ENCODE measurements at places on chromosomes 5 and 9.
A peak's percentile ranks its signal among the peaks of the same experiment; 100 is the strongest.

DNA sequence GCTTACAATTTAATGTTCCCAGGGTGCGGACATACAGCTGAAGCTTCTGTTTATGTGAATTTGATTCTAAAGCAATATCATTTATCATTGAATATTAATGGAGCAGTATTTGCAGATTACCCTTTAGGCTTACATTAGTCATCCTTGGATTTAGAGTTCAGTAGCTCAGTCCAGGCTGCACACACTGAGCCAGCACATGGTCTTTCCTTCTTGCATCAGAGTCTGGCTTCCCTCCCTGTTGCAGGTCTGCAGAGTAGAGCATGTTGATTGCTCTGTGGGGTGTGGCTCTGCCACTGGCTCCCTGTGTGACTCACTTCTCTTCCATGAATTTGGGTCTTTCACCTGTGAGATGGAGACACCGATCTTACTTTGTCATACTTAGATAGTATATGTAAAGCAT, 36.8 kb downstream of the NSG2 start:
- DNase-seq = no peak

GRCh38 chr9:85716031-85716877, 25.5 kb downstream of the AGTPBP1 start:
- peak; percentile 6 for DNase-seq

DNA sequence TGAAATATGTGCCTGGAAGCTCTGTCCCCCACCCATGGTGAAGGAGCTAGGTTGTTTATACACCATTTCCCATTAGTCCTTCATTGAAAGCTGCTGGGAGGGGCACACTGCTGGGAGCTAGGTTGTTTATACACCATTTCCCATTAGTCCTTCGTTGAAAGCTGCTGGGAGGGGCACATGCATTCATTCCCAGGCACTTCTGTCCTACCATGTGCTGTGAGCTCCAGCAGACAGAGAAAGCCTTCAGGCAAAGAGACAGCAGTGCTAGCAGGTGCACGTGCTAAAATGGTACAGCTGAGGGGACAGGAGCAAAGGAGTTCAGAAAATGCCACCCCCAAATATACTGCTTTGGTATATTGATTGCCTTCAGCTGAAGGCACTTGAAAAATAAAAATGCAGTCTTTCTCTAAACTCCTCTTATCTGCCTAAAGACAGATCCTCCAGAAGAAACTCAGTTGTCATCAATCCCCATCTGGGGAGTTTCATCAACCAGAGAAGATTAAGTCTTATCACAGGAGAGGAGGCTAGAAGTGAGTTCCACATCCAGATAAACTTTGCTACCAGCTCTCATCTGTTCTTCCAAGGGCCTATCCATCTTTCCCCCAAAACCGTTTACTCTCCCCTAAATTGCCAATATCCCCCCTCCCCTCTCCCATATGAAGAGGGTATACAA, 27.7 kb upstream of the DAPK1 start:
- DNase-seq = no peak

DNA sequence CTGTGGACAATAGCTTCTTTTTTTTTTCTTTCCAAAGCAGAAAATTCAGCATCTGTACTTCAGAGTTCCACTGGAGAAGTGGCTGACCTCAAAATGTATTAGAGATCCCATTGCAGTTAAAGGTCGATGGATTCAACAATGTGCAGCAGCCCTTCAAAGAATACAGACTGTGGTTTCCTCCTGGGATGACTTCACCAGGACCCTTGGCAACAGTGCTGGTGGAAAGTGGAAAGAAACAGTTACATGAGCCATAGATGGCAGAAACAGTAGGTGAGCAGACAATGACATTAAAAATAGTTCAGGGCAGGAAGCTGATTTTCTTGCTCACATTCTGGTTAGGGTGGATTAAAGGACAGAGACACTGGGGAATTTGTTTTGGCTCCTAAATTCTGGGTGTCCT, 62.4 kb downstream of the SLC28A3 start:
- DNase-seq = peak; percentile 19

- DNase-seq = peak; percentile 37
Measured at GRCh38 chr9:112361601-112362000, 18.3 kb upstream of the HSDL2 start.

GRCh38 chr5:77771452-77771851, 4.7 kb downstream of the TBCA start:
- DNase-seq = no peak

DNA sequence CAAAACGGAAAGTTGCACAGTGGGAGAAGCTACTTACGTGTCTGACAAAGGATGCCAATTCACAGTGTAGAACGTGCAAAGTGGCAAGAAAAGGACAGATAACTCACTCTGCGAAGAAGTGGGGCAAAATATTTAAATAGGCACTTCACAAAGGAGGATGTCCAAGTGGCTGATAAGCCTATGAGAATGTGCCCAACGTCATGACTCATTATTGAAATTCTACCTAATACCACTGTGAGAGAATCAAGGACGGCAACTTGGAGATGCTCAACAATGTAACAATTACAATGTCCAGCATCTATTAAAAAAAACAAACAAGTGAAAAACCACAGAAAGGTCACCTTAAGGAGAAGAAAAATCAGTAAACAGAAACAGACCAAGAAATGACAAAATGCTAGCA, 59.0 kb downstream of the NACC2 start:
- peak; percentile 52 for DNase-seq

GRCh38 chr9:128192601-128193371, 1.4 kb upstream of the CIZ1 start:
- DNase-seq = no peak

- no peak for DNase-seq
Measured at GRCh38 chr5:107512029-107512428, 158.7 kb downstream of the EFNA5 start.

DNA sequence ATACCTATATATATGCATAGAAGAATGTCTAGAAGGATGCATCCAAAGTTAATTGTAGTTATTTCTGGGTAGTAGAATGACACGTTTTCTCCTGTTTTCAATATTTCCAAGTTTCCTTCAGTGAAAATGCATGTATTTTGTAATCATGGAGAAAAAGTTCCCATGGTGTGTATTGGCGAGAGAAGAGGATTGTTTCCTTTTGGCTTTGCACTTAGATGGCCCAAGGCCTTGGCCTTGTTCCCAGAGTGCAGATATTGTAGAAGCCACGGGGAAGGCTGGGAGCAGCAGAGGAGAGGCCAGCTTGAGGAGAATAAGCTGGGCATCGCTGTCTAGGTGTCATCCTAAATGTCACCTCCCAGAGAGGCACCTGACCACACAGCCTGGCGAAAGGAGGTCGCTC, 44.0 kb downstream of the IRF1 start:
- DNase-seq = no peak

DNA sequence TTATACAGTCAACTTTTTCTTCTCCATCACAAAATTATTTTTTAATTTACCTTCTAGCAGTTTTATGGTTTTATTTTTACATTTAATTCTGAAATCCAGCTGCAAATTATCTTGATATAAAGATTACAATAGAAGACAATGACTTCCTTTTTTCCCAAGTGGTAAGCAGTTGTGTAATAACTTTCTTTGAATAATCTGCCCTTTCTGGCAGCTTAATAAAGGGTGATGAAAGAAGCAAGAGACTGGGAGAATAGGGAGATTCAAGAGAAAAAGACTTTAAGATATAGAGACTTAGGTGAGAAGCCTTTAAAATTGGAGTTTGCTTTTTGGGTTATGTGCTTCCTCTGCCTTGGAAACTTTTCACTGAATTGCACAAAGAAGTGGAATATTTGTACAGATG, 100.4 kb upstream of the FREM1 start:
- DNase-seq = no peak

DNA sequence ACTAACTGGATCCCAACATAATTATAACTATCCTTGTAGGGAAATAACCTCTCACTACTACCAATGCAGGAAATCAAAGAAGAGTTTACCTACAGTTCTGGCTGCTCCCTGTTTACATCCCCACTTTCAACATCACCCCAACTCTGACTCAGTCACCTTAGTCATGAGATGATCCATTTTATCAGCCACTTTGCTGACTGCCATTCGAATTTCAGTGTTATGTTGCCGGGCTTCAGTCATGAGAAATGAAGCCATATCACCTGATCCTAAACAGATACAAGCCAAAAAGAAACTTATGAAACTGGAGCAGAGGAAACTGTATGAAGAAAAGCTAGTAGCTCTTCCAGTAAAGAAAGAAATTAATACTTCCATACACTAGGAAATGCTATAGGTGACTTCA, 33.7 kb downstream of the SLC31A2 start:
- DNase-seq = peak; percentile 29

DNA sequence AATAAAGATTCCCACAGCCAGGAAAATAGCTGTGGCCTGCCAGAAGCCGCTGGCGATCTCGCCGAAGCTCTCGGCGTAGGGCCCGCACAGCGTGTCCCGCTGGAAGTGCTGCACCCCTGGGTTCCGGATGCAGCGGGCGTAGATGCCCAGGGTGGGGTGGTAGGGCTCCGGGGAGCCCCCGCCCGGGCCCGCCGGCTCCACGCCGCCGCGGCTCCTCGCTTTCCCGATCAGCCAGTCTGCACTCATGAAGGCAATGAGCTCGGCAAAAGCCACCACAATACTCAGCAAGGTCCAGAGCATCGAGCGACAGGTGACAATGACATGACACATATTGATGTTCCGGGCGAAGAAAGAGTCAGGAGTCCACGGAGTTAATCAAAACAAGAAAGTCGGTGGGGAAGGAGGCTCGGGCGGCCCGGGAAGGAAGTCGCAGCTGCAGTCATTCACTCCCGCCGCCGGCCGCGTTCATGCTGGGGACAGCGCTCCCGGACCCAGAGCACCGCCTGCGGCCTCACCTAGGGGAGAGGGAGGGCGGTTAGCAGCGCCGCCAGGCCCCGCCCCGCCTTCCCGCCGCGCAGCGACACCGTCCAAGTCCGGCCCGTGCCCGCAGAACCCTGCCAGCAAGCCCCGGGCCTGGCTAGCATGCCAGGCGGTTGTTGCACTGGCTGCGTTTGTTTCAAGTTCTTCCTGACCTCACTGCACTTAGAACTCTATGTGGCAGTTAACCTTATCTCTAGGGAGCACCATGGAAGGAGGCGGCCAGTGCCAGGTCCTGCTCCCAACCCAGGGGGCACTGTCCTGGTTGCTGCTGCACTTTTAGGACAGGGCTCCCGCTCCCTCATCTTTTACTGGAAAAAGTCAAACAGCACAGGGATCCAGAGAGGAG, 138.4 kb downstream of the LHFPL2 start:
- DNase-seq = peak; percentile 64

GRCh38 chr5:168853972-168854371, 274.8 kb upstream of the PANK3 start:
- DNase-seq = no peak

DNA sequence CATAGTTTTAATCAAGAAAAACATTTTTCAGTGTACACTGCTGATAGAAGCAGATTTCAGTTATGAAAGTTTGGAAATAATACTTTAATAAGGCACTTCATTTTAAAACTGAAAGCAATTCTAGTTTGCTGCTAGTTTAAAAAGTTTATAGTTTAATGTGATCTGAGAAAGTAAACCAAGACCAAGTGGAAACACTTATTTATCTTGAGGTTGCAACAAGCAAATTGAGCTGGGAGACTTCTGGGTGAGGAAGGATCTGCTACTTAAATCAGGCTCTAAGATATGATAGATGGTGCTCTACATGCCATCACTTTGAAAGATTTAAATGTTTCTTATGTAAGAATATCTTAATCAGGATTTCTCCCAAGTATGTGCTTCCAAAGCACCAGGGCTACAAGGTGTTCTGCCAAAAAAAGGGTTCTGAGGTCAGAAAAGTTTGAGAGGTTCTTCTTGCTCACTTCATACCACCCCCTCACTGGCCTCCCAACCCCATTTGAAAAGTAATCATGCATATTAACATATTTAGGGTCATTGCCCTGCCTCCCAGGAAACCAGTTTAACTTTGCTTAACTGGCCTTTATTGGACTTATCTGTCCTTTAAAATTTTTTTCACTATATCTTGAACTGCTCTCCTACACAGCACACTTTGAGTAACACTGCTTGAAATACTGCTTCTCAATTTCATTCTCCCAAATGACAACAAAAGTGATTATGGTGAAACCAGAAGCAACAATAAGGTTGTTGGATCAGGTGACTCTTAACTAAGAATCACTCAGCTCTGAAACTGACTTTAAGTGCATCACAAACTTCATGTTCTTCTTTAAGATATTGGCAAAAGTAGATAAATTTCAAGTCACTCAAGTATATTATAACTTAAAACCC, 15.5 kb downstream of the SLC44A1 start:
- no peak for DNase-seq

- no peak for DNase-seq
Measured at GRCh38 chr5:151051931-151052608, 28.8 kb downstream of the TNIP1 start.

DNA sequence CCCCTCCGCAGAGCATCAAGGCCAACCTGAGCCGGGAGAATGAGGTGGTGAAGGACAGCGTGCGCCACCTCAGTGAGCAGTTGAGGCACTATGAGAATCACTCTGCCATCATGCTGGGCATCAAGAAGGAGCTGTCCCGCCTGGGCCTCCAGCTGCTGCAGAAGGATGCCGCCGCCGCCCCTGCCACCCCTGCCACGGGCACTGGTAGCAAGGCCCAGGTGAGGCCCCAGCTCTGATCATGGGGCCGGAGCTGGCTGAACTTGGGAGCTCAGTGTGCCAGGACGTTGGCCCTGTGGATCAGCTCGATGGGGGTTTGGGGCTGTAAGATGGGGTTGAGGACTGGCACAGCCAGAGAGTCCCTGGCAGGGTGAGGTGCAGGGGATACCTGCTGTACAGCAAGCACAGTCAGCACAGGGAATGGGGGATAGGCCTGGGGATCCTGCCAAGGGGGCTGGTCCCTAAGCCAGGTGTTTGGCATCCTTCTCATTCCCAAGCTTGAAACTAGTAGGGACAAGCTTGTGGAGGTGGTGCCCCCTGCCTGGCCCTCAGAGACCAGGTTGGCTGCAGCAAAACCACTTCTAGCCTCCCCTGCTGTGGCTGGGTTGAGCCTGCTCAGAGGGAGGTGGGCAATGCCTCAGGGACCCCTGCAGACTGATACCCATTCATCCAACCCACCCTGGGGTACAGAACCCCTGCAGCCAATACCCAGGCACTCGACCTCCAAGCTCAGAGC, 22.5 kb downstream of the OLFML2A start:
- no peak for DNase-seq

GRCh38 chr9:130236436-130236985, 29.0 kb upstream of the HMCN2 start:
- DNase-seq = no peak

DNA sequence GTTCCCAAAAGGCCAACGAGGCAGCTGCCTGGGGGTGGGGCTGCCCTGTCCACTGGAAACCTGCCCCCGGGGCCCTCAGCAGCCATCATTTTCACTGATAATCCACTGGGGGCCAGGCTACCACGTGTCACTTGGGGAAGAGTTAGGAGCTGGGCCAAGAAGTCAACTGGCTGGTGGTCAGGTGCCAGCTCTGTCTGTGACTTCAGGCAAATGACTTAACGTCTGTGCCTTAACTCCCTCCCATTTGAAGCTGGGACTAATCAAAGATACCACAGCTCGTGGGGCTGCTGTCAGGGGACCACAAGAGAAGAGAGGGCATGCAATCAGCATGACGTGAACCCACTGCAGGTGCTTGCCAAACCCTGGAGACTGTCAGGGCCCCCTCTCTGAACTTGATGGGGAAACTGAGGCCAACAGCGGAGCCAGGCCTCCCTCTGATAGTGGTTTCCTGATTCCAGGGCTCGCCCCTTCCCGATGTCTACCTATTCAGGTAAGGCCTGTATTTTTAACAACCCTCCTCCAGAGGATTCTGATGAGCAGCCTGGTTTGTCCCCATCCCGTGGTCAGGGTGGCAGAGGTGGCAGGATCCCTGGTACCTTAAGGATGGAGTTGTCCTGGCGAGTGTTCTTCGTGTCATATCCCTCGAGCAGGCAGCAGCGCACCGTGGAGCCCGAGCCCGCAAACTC, 12.3 kb upstream of the DPM2 start:
- no peak for DNase-seq

Data from LHCN-M2 (cell line).